ENCODE measurements at places on chromosomes 5 and 9.

GRCh38 chr5:88883836-88884607 lies 1.0 kb upstream of the MEF2C start:
- DNase-seq = peak; percentile 44

DNA sequence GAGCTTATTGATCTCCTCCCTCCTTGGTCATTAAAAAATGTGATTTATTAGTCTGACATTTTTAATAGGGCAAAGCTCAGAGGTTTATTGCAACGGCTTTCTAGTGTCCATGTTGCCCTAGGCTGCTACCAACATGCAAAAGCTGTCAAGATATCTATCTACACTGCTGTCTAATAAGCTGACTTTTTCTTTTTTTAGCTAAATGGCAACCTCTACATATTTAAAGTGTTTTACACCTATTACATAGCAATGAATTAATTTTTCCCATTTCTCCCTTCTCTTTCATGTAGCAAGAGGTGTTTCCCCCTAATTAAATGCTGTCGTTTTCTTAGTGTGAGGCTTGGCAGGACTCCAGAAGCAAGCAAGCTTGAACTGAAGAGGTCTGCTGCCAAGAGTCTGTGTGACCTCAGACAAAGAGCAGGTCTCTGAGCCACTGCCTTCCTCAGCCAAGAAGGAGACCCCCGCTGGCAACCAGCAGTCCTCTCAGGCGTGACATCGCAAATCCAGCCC lies 79.4 kb downstream of the GAS1 start:
- no peak for DNase-seq

DNA sequence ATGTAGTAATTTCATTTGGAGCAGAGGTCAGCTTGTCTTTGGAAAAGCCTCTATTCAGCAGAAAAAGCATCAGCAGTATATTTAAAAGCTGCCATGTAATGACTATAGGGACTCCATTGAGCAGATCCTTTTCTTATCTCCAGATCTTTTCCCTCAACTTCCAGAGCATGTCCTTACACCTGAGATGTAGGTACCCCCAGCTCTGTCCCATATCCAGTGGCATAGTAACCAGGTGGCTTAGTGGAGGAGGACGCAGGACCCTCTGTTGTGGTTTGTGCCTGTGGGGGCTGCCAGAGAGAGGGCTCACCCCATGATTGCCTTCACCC lies 61.5 kb downstream of the RCL1 start:
- DNase-seq = no peak

- peak; percentile 41 for DNase-seq
These were observed 428 bp downstream of the EFNA5 start for GRCh38 chr5:107670087-107670931.

DNA sequence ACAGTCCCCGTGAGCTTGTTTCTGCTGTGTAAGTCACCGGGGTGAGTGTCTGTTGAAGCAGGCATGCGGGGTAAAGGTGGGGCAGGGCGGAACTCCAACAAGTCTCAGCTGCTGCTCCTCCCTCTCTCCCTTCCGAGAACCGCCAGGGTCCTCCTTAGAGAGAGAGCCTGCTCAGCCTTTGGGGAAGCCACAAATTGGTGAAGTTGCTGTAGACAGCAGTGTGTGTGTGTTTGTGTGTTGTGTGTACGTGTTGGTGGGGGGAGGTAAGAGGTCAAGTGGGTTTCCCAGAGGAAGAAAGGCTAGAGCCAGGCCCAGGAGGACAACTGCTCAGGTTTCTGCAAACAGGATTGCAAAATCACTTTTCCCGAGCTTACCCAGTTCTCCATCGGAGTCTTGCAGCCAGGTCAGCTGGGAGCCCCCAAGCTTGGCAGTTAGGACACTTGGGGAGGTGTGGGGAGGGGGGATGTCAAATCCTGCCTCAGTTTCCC lies 38.9 kb upstream of the DAB2IP start:
- peak; percentile 86 for DNase-seq

- no peak for DNase-seq
These were observed 110.9 kb downstream of the PAX5 start for GRCh38 chr9:36923025-36923625.

DNA sequence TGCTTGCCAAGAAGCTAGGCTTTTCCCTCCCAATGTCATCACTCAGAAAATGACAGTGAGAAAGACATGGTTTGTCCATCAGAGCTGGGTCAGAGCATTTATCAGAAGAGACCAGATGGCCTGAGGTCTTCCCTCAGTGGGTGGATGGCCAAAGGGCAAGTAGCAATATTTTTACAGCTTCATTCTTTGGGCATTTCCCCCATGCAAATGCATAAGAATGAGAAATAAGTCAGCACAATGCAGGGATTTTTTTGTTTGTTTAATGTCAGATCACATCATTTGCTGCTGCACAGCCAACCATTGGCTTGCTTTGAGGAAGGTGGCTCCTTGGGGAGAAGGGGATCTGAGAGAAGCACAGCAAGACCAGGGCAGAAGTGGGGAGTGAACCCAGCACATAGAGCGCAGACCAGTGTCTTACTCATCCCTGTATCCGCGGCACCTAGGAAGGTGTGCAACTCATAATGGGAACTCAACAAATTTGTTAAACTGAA lies 209.6 kb downstream of the SEMA6A start:
- no peak for DNase-seq

- no peak for DNase-seq
These were observed 197.0 kb downstream of the SYK start for GRCh38 chr9:90998573-90998972.

DNA sequence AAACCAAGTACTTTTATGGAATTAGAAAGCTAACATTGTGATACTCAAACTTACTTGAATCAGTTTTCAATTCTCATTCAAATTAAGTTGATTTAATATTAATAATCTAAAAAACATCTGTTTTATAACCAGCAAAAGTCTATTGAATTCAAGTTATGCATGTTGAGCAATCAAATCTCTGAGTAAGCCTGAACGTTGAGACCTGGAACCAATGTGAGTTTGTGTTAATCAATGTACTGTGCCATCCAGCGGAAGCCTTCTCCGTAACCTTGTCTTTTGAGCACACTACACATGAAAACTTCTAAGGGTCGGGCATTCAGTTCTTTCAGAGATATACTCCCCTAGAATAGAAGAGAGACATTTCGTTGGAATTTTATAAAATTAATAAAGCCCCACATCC lies 25.9 kb downstream of the SAR1B start:
- DNase-seq = no peak
